Glomerular endothelial cell (primary cell): ENCODE measurements at places on chromosomes 3 and 15. TPM values are rescaled to one million over a fixed set of nuclear protein-coding genes. Genes with fewer than 3 reads are reported as not detected.

DNA sequence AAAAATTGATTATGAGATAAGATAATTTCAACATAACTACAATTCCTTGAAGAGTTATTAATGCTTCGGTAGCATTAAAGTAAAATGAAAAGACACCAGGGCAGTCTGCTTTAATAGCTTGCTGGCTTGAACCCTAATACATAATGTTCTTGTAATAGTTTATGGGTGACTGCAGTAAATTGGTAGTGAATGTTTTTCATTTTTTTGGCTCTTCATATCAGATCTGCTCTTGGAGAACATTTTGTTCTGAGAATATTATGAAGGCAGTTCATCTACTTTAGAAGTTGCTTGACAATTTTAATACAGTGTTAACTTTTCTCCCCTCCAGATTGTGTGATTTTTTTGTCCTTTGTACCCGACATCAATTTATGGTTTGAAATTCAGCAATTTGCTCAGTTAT lies 128.4 kb downstream of the ZBTB20 start:
- DNase-seq: no peak

DNA sequence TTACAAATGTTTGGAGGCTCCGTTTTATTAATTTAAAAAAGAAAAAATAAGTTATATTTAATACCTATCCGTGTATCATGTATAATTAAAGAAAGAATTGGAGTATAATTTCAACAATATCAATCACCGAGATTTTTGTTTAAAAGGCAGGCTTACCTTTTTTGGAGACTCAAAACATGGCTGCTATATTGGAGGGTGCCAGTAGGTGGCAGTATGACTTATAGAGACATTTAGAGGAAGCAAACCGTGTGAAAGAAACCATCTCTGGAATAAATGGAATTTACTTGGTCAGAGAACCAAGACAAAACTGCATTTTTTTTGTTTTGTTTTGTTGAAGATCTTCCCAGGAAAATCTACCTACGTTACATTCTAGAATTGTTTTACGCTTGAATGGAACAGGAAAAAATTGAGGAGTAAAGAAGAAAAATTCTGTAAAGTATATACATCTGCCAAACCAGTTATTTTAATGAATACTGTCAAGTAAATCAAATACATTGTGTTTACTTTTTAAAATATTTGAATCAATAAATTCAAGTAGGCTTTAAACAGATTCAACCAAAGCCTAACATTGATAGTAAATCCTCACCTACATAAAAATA lies 802.6 kb upstream of the ALCAM start:
- peak; percentile 37 for DNase-seq

DNA sequence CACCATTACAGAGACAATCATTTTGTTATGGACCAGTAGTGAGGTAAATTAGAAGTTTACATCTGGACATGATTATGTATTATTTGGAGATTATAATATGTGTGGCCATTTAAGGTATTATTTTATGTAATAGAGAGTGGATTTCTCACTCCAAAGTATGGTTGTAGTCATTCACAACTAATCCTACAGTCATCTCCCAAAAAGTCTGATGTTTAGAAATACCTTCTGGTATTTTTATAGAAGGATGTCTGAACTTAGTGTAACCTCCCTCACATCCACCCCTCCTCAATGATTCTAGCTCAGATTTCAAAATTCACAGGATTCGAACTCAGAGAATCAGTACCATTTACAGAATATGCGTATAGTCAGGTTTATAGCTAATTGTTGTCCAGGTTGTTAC lies 346.6 kb upstream of the MEIS2 start:
- DNase-seq: no peak

GRCh38 chr15:70474471-70475406 lies 288.6 kb downstream of the UACA start:
- peak; percentile 75 for DNase-seq

GRCh38 chr3:119240101-119240590 lies 532 bp downstream of the B4GALT4 start:
- DNase-seq: no peak

- DNase-seq: no peak
These were observed 60.5 kb downstream of the MYO1E start for GRCh38 chr15:59312205-59312604.

DNA sequence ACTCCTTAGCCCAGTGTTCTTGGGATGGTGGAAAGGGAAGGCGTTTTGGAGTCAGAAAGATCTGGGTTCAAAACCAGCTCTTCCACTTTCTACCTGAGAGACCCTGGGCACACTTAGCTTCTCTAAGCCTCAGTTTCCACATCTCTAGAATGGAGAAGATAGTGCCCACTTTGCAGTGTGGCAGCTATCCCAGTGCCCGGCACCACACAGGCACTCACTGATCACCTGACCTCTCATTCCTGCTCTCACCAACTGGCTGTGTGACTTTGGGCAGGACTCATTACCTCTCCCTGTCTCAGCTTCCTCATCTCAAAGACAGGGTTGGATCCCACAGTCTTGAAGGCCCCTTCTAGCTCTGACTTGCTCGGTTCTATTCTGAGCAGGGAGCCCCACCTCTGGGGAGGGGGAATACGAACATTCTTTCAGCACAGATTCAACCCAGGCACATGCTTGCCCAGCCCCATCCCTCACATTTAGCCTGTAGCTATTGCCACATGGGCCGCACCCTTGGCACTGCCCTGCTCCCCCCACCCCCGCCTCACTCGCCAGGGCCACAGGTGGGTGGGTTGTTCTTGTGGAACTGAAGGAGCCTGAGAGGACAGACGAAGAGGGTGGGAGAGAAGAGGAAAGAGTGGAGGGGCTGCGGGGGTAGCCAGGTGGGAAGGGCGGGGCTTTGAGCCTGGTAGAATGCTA lies 39.2 kb downstream of the EPHB3 start:
- no peak for DNase-seq

DNA sequence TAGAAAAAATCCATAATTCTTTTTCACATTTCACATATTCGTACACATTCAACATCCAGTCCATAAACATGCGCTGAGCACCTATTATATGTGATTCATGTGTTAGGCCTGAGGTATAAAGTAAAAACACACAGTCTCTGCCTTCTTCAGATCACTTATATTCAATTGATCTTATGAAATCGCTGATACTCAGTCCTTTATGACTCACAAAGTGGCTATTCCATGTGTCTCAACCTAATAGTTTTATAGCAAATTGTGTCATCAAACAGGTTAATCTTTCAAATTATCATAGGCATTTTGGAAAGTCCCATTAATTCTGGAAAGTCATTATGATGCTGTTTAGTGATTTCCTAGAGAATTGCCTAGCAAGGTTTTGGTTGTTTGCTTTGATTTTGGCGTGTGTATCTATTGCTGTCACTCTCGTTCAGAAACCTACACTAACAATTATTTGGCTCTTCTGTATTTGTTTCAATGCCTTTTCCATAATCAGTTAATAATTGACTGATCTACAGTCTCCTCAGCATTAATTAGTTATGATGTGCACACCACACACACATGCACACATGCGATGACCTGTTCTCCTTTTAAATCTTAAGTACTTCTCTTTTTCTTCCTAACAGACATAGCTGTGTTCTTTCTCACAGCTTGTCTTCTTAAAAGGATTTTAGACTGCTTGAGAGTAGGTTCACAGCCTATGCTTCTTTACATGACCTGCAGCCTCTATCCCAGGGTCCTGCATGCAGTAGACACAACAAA lies 353.1 kb downstream of the MECOM start:
- DNase-seq: no peak

- DNase-seq: no peak
These were observed 63.2 kb downstream of the MAGEF1 start for GRCh38 chr3:184648636-184649035.

DNA sequence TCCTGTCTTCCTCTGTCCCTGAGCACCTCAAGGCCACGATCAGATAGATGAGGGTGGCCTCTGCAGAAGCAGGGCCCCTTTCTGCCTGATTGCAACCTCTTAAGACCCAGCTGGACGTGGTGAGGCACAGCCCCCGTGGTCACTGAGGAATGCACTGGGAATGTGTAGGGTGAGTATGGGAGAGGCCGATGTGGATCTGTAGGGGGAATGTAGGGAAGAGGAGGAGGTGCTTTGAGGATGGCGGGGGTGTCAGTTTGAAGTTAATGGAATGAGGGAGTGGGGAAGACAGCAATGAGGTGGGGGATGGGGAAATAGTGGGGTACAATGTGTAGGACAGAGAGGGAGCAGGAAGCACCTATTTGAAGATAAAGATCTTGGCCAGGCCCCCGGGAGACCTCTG lies 785 bp upstream of the IQCF5 start:
- DNase-seq: no peak

- no peak for DNase-seq
These were observed 33.3 kb downstream of the ANKDD1A start for GRCh38 chr15:64944961-64945360.

GRCh38 chr3:122484985-122485384 lies 29.8 kb downstream of the KPNA1 start:
- no peak for DNase-seq

GRCh38 chr3:178827285-178827856 lies 244.2 kb downstream of the ZMAT3 start:
- no peak for DNase-seq

- no peak for DNase-seq
These were observed 106.5 kb downstream of the MYO9A start for GRCh38 chr15:72011302-72011942.

DNA sequence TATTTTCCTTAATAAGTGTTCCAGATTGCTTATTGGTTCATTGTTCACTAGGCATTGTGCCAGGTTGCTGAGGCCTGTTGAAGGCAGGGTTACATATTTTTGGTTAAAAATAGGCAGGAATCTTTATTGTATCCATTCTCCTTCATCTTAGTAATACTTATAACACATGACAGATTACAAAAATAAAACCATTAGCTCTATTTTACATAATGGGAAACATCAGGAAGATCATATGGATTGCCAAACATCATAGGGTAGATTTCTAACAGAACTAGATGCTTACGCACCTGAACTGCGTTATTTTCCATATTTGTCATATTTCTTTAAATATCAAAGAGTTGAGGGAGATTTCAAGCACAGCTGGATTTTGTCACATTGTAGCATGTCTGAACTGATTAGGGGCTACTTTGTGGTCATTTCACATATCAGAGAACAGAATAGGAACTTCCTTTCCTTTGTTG lies 462.9 kb upstream of the SGO1 start:
- no peak for DNase-seq

DNA sequence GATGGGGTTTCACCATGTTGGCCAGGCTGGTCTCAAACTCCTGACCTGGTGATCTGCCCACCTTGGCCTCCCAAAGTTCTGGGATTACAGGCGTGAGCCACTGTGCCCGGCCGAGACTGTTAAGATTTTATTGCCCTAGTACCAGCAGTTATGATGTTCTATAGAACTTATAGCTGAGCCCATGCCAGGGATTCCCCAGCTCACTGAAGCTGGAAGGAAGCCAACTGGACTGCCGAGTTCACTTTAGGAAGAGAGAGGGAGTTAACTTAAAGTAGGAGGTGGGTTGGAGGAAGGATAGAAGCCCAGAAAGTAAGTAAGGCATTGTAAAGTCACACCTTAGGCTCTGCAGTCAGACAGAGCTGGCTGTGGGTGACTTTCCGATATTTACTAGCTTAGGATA lies 101.1 kb upstream of the BOC start:
- no peak for DNase-seq

DNA sequence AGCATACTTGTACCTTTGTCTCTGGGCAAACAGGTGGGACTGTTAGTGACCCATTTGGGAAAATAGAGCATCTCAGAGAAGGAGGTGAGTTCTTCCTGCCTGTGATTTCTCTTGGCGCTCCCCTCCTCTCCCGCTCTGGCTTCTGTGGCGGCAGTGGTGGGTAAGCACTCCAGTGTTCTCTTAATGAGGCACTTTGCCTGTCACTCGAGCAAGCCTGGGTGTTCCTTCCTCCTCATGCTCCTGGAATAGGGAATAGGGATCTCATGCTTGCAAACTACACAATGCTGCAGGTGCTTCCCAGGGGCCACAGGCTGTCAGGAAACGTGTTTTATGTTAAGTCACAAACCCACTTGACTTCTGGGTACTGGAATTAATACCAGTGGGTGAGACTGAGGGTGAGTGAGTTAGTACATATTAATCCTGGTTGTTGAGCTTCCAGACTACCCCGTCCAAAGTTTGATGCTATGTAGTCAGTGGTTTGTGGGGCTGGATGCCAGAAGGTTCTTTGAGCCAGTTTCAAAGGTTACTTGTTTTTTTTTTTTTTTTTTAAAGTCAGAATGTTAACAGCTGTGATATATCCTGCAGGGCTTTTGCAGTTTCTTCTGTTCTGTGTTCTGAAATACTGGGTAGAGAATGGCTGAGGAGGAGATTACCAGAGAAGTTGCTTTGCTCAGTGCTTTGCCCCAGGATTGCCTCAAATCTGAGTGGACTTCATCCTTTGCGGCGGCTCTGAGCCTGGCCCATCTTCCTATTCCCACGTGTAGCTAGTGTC lies 30.5 kb downstream of the EDEM1 start:
- no peak for DNase-seq

DNA sequence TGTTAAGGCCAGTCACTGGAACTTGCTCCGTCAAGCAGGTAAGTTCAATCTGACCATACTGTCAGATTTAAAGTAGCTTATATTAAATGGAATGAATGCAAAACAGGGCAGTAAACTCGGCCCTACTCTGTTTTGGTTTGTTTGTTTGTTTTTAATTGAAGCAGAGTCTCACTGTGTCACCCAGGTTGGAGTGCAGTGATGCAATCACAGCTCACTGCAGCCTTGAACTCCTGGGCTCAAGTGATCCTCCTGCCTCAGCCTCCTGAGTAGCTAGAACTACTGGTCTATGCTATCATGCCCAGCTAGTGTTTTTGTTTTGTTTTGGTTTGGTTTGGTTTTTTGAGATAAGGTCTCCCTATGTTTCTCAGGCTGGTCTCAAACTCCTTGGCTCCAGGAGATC lies 305.0 kb downstream of the FEZF2 start:
- DNase-seq: no peak

GRCh38 chr3:192772240-192772894 lies 45.0 kb upstream of the FGF12 start:
- DNase-seq: peak; percentile 3

Gene TRPM1
- not detected in 2 replicates for total RNA-seq

Gene CCR3
- total RNA-seq: not detected in 2 replicates

Gene DGKG
- total RNA-seq: 3.8 and 4.4 TPM in 2 replicates

Gene LMAN1L
- 0.64 TPM in 1 of 2 replicates, not detected in the other for total RNA-seq

Gene RNF7
- 110 and 184 TPM in 2 replicates for total RNA-seq

Gene CHRM5
- total RNA-seq: not detected in 2 replicates

Gene A4GNT
- not detected in 2 replicates for total RNA-seq

Gene PLSCR2
- not detected in 2 replicates for total RNA-seq

Gene UBAP1L
- 0.53 and 1.6 TPM in 2 replicates for total RNA-seq

Gene C15orf62
- not detected in 2 replicates for total RNA-seq
